ENCODE measurements at places on chromosomes 13 and 19.

DNA sequence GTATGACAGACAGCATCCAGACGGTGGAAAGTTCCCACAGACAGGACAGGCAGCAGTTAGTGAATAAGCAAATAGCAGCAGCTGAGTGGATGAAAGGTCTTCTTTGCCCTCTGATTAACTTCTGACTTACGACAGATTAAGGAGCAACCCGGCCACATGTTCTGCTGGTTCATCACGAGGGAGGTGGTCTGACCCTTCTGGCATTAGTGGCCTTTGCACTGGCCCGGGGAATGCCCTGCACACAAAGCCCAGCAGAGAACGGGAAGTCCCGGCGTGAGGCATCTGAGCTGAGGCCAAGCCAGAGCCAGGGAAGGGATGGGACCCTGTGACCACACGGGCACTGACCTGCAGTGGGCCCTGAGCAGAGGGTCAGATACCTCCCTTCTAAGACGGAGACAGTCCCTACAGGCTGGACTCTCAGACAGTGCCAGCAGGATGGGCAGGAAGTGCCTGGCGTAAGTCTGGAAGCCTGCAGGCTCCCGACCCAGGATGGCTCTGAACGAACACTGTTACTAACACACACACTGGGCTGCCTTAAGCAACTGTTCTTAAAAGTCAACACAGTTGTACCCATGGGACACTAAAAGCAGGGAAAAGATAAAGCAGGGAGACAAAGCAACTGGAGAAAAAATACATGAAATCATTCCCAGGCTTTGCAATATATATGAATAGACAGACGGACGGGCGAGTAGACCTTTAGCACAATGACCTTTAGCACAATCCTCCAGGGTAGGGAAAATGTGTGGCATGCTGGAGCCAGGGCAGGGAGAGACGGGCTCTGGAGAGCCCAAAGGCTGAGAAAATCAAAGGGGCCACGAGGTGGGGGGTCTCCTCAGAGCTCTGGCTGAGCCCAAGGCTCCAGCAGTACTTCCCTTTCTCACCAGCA lies 6.3 kb downstream of the C19orf12 start:
- DNase-seq = no peak

DNA sequence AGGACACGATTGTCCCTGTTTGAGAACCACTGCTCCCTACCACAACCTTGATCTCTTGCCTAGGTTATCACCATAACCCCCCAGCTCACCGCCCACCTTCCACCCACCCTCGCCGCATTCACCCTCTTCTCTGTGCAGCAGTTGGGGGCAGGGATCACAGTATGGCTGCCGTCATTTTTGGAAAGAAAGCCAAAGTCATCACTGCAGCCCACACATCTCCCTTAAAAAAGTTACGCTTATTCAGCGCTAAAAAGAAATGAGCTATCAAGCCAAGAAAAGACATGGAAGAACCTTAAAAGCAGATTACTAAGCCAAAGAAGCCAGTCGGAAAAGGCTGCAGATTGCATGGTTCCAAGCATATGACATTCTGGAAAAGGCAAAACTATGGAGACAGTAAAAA lies 10.5 kb upstream of the PPP6R1 start:
- DNase-seq = no peak

GRCh38 chr19:3387645-3388589 lies 21.5 kb downstream of the NFIC start:
- DNase-seq = no peak

DNA sequence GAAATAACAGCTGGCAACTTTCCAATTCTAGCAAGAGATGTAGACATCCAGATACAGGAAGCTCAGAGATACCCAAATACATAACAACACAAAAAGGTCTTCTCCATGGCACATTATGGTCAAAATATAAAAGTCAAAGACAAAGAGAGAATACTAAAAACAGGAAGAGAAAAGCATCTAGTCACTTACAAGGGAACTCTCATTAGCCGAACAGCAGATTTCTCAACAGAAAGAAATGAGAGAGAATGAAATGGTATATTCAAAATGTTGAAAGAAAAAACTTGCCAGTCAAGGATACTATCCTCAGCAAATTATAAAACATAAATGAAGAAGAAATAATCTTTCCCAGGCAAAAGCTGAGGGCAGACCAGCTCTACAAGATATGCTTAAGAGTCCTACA lies 12.4 kb downstream of the ZNF780A start:
- no peak for DNase-seq

- DNase-seq = no peak
Observed at GRCh38 chr19:34786236-34786635, 13.2 kb upstream of the ZNF599 start.

- DNase-seq = no peak
Observed at GRCh38 chr19:16834747-16835146, 5.5 kb downstream of the SIN3B start.

GRCh38 chr13:36918246-36919131 lies 1.5 kb downstream of the SMAD9 start:
- no peak for DNase-seq

DNA sequence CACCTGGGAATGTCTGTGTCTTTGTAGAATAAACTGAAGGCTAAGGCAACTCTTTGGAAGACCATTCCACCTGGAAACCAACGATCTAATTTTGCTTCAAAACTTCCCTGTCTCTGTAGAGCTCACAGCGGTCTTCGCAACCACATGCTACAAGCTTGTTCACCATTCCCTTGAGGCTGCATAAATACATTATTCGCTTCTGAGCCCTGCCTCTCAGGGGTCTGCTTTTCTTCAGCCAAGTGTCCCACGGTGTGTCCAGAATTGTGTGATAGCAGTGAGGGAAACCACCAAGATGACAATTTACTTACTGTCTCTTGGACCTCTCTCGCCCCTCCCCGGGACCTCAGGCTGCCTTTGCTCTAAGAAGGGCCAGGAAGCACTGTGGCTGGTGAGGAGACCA lies 51.1 kb downstream of the GPR12 start:
- DNase-seq = no peak

DNA sequence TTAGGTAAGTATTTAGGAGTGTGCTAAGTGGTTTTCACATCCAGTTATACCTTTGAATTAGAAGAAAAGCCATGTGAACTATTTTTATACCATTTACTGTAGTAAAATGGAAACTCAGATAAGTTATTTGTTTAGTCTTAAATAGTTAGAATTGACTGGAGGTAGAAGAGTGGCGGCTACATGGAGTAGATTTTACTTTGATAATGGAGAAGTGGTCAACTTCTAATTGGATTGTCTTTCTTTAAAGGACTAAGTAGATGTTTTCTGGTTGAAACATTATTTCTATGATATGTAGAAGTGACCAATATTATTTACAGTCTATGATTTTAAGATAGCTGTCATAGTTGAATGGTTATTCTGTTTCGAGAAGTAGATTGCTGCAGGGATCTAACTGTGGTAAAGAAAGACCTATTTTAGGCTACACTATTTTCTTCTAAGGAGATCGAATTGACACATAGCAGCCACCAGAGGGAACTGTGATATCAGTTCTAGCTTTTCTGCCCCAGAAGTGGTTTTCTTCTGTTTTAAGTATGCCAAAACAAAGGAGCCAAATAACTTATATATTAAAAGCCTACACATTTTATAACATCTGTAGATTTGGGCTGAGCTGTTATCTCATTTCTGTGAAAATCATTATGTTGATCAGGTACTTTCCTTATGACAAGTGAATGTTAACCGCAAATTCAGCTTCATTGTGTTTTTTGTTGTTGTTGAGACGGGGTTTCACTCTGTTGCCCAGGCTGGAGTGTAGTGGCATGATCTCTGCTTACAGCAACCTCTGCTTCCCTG lies 26.1 kb downstream of the ZMYM2 start:
- DNase-seq = no peak

GRCh38 chr19:20315543-20315942 lies 148.5 kb downstream of the ZNF486 start:
- DNase-seq = no peak

- DNase-seq = no peak
Observed at GRCh38 chr13:53269634-53270033, 241.0 kb downstream of the OLFM4 start.

- DNase-seq = no peak
Observed at GRCh38 chr13:38879278-38879677, 111.4 kb downstream of the STOML3 start.

GRCh38 chr13:30074431-30074830 lies 224.0 kb upstream of the UBL3 start:
- DNase-seq = no peak

DNA sequence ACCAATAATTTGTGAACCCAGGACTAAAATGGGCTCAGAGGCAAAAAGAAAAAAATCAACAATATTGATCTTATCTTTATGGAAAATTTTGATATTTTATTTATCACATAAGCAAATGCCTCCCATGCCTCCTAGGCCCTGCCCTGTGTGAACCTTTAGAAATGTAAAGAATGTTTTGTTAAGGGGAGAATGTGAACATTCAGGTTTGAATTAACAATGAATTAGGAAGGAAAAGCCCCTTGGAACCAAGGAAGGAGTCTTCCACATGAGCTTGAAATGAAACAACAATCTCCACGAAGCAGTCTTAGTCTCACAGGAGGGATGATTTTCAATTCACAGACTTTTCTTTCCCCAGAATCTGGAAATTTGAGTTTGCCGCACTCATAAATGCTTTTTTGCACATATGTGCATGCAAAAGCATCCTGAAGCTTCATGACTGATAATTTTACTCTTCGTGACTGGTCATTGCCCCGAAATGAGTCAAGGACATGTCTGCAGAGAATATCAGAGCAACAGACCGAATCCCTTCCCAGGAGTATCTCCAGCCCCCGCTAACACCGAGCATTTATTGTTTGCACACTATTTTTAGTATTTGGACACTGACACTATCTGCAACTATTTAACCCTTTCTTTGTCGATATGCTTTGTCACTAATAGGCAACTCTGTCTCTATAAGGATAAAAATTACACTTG lies 135.2 kb downstream of the DCT start:
- DNase-seq = no peak

GRCh38 chr13:34044041-34044440 lies 226.1 kb downstream of the RFC3 start:
- DNase-seq = no peak

- peak; percentile 51 for DNase-seq
Observed at GRCh38 chr19:2060884-2061494, 9.9 kb upstream of the MKNK2 start.

DNA sequence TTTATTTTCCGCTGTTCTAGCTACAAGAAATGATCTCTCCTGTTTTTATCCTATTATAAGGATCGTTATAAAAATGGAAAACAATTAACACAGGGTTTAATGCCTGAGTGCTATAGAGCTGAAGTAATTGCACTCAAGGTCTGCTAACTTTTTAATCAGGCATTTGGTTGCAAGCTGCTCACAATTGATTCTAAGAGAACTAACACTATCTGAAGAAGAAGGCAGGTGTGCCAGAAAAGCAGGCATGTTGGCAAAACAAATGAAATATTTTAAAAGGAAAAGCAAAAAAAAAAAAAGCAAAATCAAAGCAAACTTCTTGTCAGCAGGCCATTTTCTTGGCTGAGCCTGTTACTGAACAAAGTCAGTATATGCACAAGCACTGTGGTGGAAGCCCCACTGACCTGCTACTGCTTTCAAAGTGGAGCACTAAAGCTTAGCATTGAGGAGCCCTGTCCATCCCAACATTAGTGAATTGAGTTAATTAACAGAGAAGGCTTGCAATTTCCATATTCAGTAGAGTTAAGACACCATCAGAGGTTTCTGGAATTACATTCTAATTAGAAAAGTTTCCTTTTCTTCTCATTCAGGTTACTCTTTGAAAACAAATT lies 574.2 kb downstream of the PCDH9 start:
- no peak for DNase-seq

DNA sequence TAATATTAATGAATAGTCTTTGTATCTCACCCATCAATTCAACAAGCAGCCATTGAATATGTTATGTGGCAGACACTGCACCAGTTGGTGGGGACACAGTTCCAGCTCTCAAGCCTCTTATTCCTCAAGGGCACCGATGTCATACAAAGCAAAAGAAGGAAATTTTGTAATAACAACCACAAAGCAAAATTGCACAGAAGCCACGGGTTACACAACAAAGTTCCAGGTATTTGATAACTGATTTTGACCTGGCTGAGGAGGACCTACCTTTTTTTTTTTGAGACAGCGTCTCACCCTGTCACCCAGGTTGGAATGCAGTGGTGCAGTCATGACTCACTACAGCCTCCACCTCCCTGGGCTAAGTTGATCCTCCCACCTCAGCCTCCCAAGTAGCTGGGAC lies 266.7 kb downstream of the FOXO1 start:
- no peak for DNase-seq

- no peak for DNase-seq
Observed at GRCh38 chr13:63691474-63691873, 2275.8 kb upstream of the PCDH20 start.

GRCh38 chr13:110232142-110232541 lies 74.8 kb downstream of the COL4A1 start:
- no peak for DNase-seq

DNA sequence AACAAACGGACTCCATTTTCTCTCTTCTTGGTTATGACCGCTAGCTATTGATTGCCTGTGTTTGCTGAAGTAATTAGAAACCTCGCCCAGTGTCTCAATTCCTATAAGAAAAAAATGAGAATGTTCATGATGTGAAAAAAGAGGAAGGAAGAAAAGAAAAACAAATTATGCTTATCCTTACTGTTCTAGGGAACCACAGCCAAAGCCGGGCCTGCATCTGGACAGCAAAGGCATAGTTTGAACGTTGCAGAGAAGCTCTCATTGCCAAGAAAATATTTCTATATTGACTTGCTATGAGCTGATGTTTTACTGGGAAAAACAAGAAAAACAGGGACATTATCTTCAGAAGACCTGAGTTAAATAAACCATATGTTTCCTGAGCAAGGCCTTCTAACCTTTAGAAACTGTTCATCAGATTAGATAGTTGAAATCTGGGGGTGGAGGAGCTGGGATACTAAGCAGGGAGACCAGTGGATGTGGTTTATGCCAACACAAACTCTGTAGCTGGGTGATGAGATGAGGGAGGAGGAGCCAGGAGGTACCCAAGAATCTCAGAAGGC lies 55.0 kb downstream of the EFNB2 start:
- no peak for DNase-seq

DNA sequence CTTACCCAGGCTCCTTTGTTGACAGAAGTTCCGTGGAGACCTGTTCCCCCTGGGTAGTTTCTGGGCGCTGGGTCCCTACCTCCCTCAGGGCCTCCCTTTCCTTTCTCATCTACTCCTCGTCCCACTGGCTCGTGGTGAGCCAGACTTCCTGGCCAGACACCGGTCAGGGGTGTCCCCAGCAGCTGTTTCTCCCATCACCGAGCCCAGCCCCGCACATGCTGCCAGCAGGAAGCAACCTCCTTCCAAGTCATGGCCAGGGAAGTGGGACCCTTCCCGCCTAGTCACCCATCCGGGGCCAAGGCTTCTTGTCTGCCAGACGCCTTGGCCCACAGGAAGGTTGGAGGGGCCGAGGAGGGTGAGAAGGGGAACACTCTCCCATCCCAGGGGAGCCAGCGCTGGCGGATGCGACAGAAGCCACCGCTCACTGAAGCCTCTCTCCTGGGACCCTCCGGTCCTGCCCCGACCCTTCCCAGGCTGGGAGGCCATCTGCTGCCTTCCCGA lies 5.7 kb downstream of the PAK4 start:
- DNase-seq = no peak

DNA sequence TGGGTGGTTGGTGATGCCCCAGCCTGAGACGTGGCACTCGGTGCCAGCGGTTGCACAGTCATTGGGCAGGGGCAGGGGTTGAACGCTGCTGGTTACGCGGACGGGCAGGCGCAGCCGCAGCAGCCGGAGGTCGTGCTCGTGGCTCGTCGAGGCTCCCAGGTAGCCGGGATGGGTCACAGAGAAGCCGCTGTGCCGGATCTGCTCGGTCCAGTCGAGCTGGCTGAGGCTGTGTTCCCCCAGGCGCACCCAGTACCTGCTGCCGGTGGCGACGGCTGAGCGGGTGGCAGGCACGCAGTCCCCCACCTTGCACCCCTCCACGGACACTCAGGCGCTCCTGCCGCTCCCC lies 2.9 kb downstream of the KLK12 start:
- DNase-seq = no peak

GRCh38 chr19:18045307-18046050 lies 37.5 kb downstream of the ARRDC2 start:
- DNase-seq = no peak

All from activated naive CD4-positive, alpha-beta T cell treated with Interleukin-2 at 50 U/mL for 16 hours (primary cell).